ENCODE measurements at places on chromosomes 1 and 21. TPM values are rescaled to one million over a fixed set of nuclear protein-coding genes. Genes with fewer than 3 reads are reported as not detected.

- H3K4me3 ChIP-seq = no peak overlapping the region
- no peaks in the 10 kb centered on the region for H3K27me3 ChIP-seq
- H3K27ac ChIP-seq = no peak overlapping the region
- peaks cover 62% of the 10 kb centered on the region for H3K36me3 ChIP-seq
Measured at GRCh38 chr21:46655230-46655629, 19.8 kb downstream of the PRMT2 start.

The AMIGO1 gene
- 0.59 TPM for total RNA-seq

The PRR9 gene
- total RNA-seq = not detected

- H3K27ac ChIP-seq = no peak overlapping the region
- DNase-seq = no peak
- no peaks in the 10 kb centered on the region for H3K4me1 ChIP-seq
- no peaks in the 10 kb centered on the region for H3K36me3 ChIP-seq
- H3K4me3 ChIP-seq = no peak overlapping the region
- no peaks in the 10 kb centered on the region for H3K27me3 ChIP-seq
Measured at GRCh38 chr1:193265716-193266115, 79.3 kb upstream of the B3GALT2 start.

GRCh38 chr1:58885998-58886397, 102.2 kb upstream of the JUN start:
- H3K36me3 ChIP-seq = no peaks in the 10 kb centered on the region
- DNase-seq = peak; percentile 37
- H3K4me3 ChIP-seq = no peak overlapping the region
- peaks cover 44% of the 10 kb centered on the region for H3K4me1 ChIP-seq
- no peaks in the 10 kb centered on the region for H3K27me3 ChIP-seq
- H3K27ac ChIP-seq = 0 out of 2 replicates have a peak overlapping the region, but pooled peaks have one; percentile 4

DNA sequence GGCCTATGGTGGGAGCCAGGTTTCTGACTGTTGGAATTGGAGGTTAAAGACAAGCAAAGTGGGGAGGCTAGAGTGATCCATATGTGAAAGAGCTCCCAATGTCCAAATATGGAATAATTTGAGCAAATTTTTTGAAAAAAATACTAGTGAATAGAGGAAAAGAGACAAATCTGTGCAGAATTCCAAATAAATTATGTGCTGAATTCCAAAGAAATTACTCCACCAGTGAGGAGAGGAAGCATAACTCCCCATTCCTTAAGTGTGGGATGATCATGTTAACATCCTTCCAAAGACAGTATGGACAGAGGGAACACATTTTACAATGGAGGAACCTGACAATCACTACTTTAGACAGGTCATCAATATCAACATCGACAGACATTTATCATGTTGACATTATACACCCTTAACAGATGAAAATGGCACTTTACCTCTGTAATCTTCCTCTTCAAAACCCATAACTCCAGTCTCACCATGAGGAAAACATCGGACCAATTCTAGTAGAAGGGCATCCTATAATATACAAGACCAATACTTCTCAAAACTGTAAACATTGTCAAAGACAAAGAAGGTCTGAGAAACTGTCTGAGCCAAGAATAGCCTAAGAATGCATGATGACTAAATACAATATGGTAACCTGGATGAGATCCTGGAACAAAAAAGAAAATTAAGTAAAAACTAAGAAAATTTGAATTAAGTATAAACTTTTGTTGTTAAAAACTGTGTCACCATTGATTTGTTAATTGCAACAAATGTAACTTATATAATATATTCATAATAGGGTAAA, 71.5 kb upstream of the RGS4 start:
- no peak overlapping the region for H3K27ac ChIP-seq
- no peak for DNase-seq
- no peaks in the 10 kb centered on the region for H3K27me3 ChIP-seq
- H3K4me1 ChIP-seq = no peaks in the 10 kb centered on the region

The AGPAT3 gene
- total RNA-seq = 18.3 TPM

- DNase-seq = no peak
- no peak overlapping the region for H3K27ac ChIP-seq
- H3K4me1 ChIP-seq = peaks cover 11% of the 10 kb centered on the region
Measured at GRCh38 chr1:107877745-107878144, 87.2 kb downstream of the VAV3 start.

DNA sequence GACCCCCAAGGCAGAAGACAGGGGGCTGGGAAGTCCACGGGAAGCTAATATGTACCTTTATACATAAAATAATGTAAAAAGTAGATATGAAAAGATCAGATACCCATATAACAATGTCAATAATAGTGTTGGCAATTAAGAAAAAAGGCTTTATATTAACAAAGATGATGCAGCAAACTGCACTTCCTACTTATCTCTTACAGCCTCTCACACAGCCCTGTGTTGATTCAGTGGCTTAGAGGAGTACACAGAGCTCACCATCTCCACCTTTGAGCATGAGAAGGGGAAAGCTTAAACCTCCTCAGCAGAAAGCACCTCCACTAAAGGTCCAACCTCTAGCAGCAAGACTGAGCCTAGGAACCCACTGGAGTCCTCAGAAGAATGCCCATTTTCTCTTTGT, 7.2 kb upstream of the VSIG8 start:
- no peak overlapping the region for H3K4me3 ChIP-seq
- H3K27me3 ChIP-seq = peaks cover 2% of the 10 kb centered on the region
- H3K4me1 ChIP-seq = no peaks in the 10 kb centered on the region
- no peak overlapping the region for H3K27ac ChIP-seq

All from SJCRH30 (cell line).